ENCODE measurements at places on chromosomes 3 and 15.

- DNase-seq, result no peak
Measured at GRCh38 chr15:50353251-50353974, 1.6 kb downstream of the GABPB1 start.

DNA sequence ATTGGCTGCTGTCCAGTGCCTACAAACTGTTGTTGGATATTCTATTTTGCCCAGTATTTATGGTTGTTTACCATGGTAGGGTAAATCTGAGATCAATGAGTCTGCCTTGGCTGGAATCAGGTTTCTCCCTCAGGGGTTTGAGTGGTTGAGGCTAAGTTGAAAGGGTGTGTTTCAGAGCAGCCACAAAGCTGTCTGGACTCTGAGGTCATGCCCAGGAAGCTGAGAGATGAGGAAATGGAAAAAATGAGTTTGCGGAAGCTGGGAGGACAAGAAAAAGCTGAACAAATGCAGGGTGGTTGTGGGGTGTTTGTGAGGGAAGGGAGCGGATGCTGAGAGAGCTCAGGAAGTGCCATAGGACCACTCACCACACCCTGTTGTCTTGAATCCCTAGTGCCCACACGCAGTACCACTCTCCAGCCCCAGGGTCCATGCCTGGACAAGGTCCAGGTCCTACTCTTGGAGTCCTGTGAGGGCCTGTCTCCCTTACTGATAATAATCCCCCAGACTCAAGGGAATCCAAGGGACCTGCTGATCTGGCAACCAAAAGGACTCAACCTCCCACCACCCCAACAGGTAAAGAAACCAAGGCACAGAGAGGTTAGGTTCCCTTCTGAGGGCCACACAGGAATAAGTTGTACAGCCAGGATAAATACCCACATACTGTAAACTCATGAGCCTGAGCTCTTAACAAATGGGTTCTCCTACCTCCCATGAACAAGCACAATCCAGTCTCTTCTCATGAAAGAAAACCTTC, 81.6 kb downstream of the PPCDC start:
- no peak for DNase-seq

DNA sequence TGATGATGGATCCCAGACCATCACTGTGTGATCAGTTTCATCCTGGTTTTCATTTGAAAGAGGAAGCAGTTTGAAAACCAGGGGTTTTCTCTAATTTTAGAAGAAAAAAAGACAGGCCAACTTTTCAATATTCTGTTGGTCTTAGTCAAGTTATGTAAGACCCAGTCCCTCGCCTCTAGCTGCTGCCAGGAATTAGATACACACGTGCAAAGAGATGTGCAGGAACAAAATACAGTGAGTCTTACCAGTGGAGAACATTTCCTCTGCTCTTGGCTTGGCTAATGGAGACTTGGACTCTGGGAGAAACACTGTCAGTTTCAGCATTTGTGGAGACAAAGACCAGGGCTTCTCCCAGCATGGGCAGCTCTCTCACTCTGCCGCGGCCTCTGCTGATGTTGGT, 214.9 kb upstream of the C2CD4B start:
- no peak for DNase-seq

- no peak for DNase-seq
Measured at GRCh38 chr15:99977929-99978328, 244.7 kb upstream of the LYSMD4 start.

- DNase-seq, result no peak
Measured at GRCh38 chr15:25800761-25801515, 62.2 kb downstream of the ATP10A start.

- no peak for DNase-seq
Measured at GRCh38 chr3:73056014-73056844, 5.2 kb upstream of the EBLN2 start.

DNA sequence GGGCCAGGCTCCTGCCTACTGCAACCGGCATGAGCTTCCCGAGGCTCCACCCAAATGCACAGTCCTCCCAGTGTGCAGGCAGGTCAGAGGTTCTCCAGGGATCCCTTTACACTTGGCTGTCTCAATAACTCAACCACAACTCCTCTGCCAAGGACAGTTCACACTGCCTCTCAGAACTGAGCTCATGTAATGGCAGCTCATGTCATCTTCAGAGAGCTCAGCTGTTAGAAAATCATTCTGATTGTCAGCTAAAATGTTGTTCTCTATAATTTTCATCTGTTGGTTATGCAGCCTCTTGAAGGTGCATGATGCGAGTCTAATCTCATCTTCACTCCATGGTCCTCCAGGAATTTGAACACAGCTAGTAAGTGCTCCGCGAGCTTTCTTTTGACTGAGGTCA, 76.7 kb downstream of the SST start:
- DNase-seq, result no peak

DNA sequence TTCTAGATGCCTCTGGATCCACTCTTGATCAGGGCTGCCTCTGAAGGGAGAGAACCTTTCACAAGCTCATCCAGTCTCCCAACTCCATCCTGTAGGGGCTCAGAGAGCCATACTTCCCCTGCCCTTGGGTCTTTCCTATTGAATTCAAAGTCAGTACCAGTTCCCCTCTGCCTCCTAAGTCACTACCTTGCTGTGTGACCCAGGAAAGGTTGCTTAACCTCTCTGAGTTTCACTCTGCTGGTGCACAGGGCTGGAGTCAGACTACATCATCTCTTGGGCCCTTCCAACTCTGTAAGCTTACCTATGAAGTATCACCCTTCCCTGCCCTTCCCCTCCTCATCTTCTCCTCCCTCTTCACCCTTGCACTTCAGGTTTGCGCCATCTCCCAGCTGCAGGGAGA, 117.9 kb downstream of the MEGF11 start:
- no peak for DNase-seq

DNA sequence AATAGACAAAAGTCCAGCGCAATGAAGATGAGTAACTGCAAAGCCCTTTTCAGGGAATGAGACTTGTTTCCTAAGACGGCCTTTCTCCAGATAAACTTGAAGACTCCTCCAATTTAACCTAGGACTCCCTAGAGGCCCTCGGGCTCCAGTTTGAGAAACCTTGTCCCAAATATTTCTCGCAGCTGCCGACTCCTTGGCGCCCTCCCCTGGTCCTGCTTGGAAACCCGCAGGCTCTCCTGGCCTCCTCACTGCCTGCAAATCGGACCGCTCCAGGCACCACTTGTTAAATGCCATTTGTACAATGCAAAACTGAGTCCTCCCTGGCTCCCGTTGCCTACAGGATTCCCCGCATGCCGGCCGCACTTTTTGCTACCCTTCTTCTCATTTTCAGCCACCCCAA, 36.8 kb downstream of the MUC4 start:
- peak; percentile 70 for DNase-seq

- DNase-seq, result no peak
Measured at GRCh38 chr3:193897731-193898180, 238.2 kb upstream of the HES1 start.

DNA sequence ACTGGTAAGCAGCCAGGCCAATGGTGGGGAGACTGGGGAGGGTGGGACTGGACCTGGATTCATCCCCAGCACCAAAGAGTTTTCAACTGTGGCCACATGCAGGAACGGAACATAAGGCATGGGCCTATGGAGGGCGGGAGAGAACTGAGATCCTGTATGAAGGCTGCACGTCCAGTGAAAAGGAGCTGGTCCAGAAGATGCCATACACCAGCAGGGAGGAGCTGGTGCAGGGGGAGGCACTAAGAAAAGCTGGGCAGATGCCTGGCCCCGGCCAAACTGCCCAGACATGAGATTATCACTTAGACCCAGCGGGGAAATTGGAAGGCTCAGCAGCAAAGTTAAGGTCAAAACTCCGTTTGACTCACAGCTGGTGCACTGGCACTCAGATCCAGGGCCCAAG, 58.1 kb upstream of the MCF2L2 start:
- no peak for DNase-seq

- DNase-seq, result no peak
Measured at GRCh38 chr15:82186719-82187406, 75.7 kb downstream of the EFL1 start.

Measured in endothelial cell (in vitro differentiated cells).